Glutamatergic neuron (in vitro differentiated cells): ENCODE measurements at places on chromosomes 13 and 19.

GRCh38 chr19:15404097-15404779 is 14.6 kb downstream of the AKAP8L start:
- DNase-seq: no peak

DNA sequence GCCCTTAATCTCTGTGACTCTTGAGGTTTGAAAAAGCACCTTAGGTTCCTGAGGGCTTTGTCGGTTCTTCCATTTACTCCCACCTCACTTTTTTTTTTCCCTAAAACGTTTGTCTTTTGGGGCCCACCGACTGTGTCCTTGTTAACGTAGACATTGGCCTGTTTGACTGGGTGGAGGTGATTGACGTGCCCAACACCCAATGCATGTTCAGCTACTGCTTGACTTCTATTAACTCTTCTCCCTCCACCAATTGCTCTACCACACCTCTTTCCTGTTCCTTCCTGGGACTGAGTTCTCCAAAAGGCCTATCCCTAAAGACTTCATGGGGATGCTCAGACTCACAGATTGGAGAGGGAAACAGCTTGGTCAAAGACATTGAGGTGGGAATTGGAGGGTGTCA is 17.3 kb downstream of the CKM start:
- DNase-seq: no peak

DNA sequence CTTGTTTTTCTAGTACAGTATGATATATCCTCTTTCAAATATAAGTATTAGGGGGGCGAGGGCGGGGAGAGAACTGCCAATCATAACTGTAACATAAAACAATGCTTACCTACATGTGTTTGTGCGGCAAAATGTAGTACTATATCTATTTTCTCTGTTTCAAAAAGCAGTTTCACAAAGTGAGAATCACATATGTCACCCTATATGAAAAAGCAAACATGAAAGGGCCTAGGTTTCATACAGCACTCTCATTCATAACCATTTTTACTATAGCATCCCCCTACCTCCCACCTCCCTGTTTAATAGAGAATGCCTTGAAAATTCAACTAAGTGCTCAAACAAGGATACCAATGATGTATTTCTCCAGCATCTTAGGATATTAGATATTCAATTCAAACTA is 5.2 kb downstream of the TGDS start:
- no peak for DNase-seq

DNA sequence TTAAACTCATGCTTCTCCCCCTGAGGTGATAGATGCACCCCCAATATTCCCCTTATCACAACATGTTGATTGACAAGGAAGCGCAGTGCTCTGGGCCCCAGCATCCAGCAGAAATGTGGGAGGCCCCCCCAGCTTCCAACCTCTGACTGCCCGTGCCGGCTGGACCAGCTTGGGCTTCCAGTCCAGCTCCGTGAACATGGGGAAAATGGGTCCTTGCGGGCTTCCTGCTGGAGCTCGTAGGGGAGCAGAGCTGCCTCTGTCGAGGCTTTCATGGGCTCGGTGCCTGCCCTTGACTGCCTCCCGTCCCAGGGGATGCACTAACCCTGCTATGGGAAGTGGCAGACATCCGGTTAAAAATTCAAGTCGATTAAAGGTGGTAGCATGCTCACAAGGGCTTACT is 188.9 kb downstream of the COL4A1 start:
- DNase-seq: no peak

- DNase-seq: no peak
Observed at GRCh38 chr13:110089100-110089499, 217.9 kb downstream of the COL4A1 start.

DNA sequence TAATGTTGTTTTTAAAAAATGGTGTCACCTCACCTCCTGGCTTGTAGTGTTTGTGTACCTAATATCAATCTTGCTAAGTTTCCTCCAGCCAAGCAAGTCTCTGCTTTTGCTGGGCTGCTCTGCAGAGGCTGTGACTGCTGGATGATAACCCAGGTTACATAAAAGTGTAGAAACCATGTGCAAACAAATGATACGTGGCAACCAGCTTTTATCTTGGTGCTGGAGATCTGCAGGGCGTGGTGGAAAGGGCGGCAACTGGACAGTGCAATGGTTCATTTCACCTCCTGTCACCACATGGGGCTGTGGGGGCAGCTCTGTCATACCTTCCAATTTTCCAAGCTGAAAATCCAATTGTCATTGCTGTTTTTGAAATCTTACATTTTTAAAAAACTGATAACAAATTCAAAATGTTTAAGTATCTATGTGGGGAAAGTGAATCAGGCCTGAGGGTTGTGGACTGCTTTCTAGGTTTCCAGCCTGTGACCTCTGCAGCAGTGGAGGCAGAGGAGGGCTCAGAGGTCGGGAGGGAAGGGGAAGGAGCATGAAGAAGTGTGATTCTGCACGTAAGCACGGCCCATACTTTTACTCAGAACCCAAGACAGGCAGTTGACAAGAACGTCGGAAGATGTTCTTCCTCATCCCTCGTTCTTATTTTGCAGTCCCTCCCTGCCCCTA is 9.7 kb downstream of the GPR42 start:
- no peak for DNase-seq

DNA sequence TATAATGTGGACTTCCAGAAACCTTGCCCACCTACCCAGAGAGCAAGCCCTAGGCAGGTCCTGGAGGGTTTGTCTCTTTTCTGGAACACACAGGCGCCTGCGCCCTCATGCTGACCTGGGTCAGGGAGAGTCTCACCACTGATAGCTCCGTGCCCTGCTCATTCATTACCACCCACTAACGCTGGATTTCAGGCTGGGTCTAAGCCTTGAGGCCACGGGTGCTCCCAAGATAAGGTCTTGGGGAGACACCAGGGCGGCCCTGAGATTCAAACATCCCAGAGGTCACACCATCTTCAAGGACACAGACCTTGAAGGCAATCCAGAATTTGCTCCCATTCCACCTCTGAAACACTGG is 5.1 kb downstream of the S1PR2 start:
- DNase-seq: no peak

GRCh38 chr13:29922896-29923295 is 72.5 kb upstream of the UBL3 start:
- DNase-seq: no peak

DNA sequence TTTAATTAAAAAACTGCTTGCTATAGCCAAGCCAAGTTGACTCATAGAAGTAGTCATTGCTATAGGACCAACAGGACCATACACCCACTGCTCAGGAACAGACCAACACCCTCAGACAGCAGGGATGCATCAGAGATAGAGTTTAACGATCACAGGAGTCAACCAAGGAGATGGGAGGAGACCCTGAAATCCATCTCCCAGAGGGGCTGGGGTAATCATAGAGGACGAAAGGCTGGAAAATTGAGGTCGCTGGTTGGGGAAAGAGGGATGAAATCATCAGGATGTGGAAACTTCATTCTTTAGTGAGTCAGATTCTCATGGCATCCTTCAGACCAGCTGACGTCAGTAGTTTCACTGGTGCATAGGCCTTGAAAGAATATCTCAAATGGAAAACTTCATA is 160.4 kb upstream of the GPC6 start:
- DNase-seq: no peak

DNA sequence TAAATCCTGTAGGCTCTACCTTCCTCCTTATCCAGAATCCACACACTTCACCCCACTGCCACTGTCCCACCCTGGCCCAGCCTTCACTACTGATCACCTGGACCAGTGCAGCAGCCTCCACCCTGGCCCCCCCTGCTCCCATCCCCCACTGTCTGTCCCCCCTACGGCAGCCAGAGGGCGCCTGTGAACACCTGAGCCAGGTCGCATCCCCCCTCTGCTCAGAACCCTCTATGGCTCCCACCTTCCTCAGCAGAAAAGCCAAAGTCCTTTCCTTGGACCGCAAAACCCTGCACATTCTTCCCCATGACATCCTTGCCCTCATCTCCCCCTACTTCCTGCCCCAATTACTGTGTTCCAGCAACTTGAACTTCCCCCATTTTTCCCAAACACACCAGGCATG is 20.6 kb downstream of the ELAVL3 start:
- DNase-seq: no peak

- no peak for DNase-seq
Observed at GRCh38 chr13:87872813-87873212, 201.6 kb downstream of the SLITRK5 start.

GRCh38 chr13:34349091-34349722 is 531.3 kb downstream of the RFC3 start:
- DNase-seq: no peak

GRCh38 chr19:18366021-18366435 is 19.9 kb upstream of the GDF15 start:
- DNase-seq: no peak

DNA sequence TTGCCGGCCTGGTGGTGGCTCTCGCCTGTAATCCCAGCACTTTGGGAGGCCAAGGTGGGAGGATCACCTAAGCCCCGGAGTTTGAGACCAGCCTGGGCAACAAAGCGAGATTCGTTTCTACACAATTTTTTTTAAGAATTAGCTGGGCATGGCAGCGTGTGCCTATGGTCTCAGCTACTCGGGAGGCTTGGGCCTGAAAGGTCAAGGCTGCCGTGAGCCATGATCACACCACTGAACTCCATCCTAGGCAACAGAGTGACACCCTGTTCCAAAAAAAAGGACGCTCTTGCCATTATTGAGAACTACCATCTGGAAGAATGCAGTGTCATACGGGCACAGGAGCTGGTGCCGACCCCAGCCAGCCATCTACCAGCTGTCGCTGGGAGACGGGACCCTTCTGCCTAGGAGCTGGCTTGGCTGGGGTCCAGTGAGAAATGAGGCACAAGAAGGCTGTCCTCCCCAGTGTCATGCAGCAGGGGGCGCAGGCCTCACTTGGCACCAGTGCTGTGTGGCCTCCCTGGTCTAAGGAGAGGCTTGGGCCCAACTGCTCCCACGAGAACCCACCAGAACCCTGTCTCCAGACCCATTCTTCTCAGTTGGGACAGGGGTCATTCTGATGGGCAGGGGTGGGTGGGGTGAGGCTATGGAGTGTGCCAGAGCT is 12.2 kb upstream of the RELB start:
- peak; percentile 80 for DNase-seq

- DNase-seq: no peak
Observed at GRCh38 chr19:15475611-15476010, 3.7 kb downstream of the PGLYRP2 start.

- DNase-seq: no peak
Observed at GRCh38 chr13:48908381-48909055, 67.2 kb upstream of the FNDC3A start.

DNA sequence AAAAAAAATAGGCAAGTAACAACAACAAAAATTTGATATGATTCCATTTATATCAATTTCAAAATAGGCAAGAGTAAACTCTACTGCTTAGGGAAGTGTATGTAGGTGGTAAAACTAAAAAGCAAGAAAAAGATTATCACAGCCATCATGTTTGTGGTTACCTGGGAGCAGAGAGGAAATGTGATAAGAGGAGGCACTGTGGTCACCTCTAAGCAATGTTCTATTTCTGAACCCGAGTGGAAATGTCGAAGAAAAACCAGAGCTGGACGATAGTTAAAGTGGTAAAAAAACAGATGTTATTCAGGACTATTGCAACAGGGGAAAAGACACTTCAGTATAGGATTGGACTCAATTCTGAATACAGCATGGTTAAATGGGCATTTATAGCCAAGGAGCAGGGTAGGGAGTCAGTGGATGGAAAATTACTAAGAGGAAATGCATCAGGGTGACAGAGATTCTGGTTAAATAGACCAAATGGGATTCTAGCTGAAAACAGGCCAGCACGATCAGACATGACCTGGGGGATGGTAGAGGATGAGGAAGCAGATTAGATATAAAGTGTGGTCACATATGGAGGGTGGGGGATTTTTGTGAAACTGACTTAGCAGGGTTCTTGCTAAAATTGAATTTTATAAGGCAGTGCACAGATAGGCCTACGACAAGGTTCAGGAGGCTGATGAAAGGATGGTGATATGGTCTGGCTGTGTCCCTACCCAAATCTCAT is 6.0 kb upstream of the TEX30 start:
- no peak for DNase-seq

DNA sequence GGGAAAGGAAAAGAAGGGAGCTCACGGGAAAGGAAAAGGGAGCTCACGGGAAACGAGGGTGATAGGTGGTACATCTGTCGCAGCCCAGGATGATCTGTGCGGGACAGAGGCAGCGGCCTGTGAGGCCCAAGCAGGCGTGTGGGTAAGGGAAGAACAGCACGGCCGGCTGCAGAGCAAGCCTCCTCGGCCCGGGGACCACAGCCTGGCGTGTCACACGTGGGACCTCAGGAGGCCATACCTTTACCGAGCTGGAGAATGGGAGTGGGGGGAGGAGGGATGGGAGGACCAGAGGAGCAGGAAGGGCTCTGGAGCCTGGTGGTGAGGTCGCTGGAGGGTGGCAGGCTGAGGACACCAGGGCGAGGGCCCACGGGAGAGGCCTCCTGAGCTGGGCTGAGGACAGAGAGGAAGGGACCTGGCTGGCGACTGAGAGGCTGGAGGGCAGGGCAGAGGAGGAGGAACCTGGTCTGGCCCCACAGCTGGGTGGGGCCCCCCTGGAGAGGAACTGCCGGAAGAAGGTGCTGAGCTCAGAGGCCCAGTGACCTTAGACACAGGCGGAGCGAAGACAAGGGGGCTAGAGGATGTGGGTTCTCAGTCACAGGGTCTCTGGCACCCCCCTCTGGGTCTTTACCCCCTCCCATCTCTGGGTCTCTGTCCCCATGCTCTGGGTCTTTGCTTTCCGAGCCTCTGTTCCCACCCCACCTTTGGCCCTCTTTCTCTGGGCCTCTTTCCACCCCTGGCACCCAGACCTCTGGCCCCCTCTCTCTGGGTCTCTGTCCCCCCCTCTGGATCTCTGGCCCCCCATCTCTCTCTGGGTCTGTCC is 2.9 kb upstream of the FTL start:
- peak; percentile 39 for DNase-seq

DNA sequence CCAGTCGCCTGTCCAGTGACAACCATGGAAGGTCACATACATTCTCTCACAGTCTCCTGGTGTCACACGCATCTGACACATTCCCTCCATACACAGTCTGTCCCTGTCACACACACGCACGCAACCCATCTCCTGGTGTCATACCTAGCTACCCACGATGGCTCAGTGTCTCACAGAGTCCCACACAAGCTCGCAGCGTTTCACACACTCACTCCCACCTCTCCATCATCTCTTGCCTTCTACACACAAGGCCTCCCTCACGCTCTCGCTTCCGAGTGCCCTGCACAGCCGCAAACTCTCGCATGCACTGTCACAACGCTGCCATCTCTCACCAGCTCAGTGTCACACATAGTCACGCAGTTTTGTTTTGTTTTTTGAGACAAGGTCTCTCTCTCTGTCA is 1.2 kb upstream of the GNG8 start:
- no peak for DNase-seq

DNA sequence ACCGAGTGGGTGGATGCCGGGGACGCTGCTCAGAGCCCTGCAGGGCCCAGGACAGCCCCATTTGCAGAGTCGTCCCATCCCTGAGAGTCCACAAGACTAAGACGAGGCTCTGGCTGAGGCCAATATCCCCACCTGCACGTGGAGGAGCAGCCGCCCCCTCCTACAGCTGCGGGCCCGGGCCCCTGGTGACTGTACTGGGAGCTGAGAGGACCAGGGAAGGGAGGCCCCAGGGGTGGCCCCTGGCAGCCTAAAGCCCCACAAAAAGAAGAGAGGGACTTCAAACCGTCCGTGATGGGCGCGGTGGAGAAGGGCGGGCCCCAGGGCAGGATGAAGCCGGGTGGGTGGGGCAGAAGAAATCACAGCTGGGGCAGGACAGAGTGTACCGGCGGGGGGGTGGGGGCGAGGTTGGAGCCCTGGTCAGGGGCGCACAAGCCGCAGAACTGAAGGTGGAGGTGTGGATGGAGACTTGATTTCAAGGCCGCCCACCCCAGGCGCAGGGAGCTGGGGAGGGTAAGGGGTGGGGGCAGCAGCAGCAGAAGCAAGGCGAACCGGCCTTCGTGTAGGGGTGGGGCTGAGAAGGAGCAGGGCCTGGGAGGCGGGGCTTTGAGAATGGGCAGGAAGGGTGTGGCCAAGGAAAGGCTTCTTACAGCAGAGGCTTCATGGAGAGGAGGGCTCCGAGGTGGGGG is 12.9 kb downstream of the CFD start:
- DNase-seq: peak; percentile 73
